ENCODE measurements at places on chromosomes 7 and 10.

DNA sequence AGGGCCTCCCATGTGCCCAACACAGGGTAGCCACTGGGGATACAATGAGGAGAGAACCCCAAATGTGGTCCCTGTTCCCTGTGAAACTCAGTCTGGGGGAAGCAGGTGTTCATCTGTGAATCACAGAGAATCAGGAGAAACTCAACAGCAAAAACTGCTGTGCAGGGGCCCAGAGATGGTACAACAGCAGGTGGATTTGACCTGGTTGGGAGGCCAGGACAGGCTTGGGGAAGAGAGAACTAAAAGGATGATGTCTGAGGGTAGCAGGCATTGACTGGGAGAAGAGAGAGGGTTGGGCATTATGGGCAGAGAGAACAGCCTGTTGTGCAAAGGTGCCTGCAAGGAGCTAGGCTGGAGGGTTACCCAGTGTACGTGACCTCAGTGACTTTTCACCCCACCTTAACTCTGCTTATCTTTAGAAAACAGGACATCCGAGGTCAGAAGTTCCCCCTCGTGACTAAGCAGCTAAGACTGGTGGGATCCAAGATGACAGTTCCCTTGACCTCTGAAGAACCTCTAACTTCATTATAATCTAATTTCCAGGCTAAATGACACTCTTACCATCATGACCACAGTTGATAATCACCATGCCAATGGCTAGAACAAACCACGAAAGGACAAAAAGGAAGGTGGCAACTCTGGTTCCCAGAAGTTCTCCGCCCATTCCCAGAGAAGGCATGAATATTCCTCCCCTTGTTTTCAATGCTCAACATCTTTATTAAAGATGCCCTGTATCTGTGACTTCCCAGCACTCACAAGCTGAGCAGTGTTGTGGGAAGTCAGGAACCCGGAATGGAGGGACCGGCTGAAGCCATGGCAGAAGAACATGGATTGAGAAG lies 5.1 kb upstream of the ADAMTS14 start:
- no peak for DNase-seq

DNA sequence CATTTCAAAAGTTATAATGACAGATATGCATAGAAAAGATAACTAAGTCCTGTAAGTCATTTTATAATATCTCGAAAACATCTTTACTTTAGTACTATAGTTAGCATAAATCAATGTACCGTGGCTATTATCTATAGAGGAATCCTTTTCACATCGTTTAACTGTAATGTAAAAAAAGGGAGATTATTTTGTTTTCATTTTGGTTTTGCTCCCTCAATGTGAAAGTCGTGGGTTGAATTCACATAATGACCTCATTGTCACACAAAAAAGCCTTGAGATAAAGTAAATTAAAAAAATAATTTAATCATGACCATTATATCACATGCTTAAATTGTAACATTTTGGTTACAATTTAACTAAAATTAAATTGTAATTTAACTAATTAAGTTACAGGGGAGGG lies 560.5 kb upstream of the POT1 start:
- no peak for DNase-seq

DNA sequence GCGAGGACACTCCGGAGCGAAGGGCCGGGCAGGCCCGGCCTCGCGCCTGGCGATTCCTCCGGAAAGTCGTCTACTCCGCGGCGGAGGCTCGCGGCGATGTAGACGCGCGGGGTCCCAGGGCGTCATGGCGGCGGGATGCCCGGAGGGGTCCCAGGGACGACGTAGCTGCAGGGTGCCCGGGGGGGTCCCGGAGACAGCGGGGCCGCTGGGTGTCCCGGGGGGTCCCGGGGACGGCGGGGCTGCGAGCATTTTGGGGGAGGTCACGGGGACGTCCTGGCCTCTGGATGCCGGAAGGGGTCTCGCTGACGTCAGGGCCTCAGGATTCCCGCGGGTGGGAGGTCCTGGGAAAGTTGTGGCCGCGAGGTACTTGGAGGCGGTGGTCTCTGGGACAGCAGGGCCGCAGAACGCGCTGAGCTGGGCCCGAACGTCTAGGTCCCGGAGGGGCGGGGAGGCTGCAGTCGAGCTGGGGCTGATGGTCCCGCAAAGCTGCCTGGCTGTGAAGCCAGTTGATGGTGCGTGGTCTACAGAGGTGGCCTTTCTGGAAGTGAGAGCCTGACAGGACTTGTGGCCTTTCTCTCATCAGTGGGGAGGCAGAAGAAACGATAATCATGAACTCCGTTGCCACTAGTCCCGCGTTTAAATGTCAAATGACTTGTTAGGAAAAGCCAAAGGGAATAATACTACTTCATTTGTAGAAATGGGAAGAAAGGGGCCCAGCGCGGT lies 637 bp downstream of the HSPA14 start:
- DNase-seq, result peak; percentile 51

GRCh38 chr10:98384531-98385133 lies 30.4 kb downstream of the PYROXD2 start:
- no peak for DNase-seq

- DNase-seq, result no peak
Observed at GRCh38 chr7:23971031-23971430, 261.0 kb downstream of the STK31 start.

DNA sequence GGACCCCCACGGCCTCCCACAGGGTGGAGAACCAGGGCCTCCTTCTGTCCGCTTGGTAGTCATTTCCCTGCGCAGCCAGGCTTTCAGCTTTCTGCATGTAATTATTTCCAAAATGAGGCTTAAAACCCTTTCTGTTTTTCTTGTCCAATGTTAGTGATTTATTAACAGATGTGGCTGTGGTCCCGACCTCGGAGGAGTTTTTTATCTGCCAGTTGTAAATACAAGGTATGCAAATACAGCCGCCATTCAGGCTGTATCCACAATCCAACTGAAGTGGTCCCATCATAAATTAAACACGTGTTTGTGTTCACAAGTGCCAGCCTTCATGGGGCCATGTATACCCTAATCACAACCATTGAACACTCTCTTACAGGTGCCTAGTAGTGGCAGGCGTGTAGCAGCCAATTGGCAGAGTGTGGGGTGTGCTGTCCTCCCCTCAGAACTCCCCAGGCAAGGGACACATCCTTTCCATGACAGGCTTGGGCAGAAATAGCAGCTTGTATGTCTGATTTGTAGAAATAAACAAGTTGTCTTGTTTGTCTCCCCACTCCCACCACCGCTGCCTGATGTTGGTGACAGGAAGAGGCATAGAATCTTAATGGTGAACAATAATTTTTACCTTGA lies 251.3 kb upstream of the MKI67 start:
- no peak for DNase-seq

DNA sequence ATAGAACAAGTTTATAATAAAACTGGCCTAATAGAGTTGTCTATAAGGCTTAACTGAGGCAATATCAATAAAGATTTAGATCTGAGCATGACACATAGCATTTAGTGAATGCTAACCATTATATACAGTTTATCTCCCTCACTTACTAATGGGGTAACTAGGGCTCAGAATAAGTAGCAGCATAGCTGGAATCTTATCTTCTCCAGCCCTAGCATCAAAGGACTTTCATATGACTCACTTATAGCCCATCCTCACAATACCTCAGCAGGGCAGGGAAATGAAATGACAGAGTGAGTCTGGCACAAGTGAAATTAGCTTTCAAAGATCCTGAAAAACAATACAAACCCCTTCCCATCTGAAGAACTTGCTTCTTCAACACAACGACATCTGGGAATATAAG lies 362.9 kb downstream of the KIF20B start:
- no peak for DNase-seq

GRCh38 chr10:34581801-34582532 lies 233.1 kb downstream of the PARD3 start:
- DNase-seq, result no peak

- peak; percentile 55 for DNase-seq
Observed at GRCh38 chr7:111098011-111098925, 7.3 kb downstream of the LRRN3 start.

GRCh38 chr10:86393862-86394455 lies 27.4 kb upstream of the GRID1 start:
- no peak for DNase-seq

DNA sequence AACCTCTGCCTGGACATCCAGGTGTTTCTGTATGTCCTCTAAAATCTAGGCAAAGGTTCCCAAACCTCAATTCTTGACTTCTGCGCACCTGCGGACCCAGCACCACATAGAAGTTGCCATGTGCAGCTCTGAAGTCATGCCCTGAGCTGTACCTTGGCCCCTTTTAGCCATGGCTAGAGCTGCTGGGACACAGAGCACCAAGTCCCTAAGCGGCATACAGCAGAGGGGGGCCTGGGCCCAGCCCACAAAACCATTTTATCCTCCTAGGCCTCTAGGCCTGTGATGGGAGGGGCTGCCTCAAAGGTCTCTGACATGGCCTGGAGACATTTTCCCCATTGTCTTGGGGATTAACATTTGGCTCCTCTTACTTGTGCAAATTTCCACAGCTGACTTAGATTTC lies 14.6 kb downstream of the TMEM243 start:
- DNase-seq, result no peak

DNA sequence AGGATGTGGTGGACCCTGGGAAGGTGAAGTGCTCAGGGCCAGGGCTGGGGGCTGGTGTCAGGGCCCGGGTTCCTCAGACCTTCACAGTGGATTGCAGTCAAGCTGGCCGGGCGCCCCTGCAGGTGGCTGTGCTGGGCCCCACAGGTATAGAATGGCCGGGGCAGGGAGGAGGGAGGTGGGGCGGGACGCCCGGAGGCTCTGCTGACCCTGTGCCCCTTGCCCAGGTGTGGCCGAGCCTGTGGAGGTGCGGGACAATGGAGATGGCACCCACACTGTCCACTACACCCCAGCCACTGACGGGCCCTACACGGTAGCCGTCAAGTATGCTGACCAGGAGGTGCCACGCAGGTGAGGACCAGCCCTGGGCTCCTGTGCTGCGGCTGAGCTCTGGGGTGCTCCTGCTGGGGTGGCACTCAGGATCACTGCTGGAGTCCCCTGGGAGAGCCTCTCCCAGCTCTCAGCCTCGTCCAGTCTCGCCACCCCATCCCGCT lies 14.9 kb upstream of the ATP6V1F start:
- no peak for DNase-seq

- DNase-seq, result no peak
Observed at GRCh38 chr10:43865265-43866135, 216.8 kb upstream of the ZNF32 start.

DNA sequence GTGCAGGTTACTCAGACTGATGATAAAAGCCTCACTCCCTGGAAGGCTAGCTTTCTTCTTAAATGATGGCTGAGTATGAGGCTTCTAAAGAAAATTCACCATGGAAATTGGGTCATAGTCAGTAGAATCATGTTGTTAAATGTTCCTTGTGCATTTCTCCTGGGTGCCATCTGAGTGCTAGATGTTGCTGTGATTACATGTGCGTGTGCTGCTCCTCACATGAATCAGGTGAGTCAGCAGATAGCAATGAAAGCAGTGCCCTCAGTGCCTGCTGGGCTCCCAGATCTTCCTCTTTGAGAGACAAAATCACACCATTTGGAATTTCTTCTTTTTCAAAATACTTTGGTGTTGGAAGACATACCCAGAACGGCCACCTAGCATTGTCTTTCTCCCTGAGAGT lies 331.7 kb downstream of the XPNPEP1 start:
- no peak for DNase-seq

DNA sequence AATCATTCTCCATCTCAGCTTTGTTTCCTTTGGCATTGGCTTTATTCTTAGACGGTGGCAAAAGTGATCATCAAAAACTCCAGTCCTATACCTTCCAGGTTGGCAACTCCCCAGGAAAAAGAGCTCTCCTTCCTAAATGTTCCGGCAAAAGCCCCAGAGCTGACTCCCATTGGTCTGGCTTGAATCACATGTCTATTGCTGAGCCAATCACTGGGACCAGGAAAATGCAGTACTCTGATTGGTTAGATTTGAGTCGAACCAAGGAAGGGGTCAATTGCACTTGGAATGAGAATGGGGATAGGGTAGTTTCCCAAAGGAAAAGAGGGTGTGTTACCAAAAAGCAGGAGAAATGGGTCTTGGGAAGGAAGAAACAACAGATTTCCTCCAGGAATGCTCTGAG lies 22.3 kb downstream of the LEP start:
- DNase-seq, result no peak

DNA sequence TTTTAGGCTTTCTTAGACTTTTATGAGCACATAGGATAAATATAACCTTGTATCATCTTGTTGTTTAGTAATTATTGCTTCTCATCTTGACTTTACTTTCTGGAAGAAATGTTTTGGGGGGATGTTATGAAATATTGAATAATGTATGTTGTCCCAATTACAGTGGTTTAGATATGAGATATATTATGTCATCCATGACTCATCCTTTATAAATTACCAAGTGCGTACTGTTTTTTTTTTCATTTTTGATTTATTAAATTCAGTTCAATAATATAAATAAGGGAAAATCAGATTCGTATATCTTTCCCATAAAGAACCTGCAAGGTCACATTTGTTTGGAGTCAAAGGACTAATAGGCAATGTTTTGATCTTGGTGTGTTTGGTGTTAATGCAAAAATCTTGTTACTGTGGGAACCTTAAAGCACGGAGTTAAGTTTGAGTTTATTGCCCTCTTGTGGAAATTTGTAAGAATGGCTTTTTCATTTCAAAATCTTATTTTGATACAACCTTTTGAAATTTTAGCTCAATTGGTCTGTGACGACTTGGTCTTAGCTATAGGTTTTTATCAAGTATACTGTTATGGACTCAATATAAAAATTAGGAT lies 108.6 kb downstream of the SRI start:
- DNase-seq, result peak; percentile 75

GRCh38 chr10:95243318-95243617 lies 47.5 kb downstream of the PDLIM1 start:
- no peak for DNase-seq

- no peak for DNase-seq
Observed at GRCh38 chr10:133343558-133343957, 3.6 kb upstream of the PRAP1 start.

DNA sequence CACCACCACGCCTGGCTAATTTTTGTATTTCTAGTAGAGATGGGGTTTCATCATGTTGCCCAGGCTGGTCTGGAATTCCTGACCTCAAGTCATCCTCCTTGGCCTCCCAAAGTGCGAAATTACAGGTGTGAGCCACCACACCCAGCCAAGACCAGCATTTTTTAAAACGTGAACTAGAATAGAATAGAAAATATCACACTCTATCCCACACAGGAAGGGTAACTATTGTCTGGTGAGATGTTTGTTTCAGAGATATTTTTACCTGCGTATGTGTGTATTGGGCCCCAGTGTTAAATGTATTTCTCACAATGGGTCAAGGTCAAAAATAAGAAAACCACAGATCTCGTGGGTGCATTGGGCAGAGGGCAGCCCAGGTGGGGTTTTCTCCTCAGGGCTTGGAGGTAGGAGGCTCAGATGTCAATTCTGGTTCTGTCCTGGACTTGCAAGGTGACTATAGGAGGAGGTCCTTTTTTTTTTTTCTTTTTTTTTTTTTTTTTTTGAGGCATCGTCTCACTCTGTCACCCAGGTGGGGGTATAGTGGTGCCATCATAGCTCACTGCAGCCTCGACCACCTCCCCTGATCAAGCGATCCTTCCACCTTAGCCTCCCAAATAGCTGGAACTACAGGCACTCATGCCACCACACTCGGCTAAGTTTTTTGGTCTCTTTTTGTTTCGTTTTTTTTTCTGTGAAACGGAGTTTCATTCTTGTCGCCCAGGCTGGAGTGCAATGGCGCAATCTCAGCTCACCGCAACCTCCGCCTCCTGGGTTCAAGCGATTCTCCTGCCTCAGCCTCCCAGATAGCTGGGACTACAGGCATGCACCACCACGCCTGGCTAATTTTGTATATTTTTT lies 19.0 kb downstream of the SH2B2 start:
- peak; percentile 67 for DNase-seq

Measured in NAMALWA (cell line).